ENCODE measurements at places on chromosomes 7 and 10.

DNA sequence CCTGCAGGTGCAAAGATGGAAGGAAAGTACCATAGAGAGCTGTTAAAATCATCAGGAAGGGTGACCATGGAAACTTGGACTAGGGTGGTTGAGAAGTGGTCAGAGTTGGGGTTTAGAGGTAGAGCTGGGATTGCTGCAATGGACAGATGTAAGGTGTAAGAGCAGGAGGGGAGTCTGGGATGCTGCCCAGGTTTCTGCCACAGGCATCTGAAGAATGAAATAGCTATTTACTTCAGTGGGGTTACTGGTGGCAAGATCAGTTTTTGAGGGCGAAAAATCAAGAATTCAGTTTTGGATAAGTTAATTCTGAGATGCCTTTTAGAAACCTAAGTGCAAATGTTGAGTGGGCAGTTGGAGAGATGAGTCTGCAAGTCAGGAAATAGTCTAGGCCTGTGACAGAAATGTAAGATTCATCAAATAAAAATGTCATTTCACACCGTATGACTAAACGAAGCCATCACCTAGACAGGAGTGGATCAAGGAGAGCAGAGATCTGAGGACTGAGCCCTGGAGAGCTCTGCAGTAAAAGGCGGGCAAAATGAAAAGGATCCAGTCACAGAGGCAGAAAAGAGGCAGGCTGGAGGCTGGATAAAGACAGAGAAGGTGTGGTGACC, 22.7 kb upstream of the TOMM7 start:
- no peak for DNase-seq

DNA sequence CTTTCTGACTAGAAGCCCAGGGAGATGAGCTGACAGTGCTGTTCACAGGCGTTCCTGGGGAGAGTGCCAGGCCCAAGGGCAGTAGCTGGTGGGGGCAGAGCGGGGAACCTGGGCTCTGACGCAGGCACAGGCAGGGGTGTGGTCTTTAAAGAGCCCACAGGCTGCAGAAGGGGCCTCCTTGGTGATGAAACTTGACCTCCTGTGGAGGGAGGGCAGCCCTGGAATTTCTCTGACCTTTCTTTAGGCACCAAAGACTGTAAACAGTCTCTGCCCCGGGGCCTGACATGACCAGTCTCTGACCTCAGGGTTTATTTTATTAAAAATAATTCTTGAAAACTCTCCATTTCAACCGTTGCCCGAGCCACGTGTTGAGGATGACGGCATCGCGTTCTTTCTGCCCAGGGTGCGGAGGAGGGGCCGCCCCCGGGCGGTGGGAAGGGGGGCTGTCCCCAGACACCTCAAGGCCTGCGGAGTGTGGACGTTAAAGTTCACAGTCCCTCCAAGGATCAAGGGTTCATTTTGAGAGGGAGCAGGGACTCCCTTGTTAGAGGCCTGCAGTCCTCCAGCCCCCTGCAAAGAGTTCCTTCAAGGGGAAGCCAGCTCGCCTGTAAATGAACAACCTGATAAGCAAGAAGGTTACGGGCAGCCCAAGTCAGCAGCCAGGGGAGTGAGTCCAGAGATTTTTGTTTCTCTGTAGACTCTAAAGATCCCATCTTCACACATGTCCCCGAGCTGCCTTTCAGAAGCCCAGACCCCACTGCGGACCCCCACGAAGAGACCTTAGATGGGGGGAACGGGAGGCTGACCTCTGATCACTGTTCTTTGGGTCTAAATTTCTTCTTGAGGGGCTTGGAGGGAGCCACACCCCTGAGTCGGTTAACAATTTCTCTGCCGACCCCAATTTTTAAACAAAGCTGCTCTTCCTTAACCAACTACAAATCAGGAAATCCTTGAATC, 128.9 kb downstream of the VIPR2 start:
- DNase-seq: peak; percentile 80

GRCh38 chr7:109806548-109806947, 1236.9 kb downstream of the DNAJB9 start:
- DNase-seq: no peak

DNA sequence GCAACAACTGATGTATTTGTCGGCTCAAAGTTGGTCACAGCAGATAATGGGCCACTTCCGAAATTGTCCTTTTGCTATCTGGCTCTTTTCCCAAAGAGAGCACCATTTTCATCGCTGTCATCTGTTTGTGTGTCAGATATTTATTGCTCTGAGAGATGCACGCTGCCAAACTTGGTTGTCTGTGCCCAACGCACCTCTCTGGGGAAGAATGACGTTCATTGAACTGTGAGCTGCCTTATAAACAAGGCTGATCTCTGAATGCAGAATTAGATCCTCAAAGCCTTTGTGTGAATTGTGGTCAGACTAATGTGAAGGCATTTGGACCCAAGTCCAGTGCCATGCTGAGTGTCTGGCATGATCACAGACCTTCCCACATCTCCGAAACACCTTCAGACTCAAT, 174.7 kb upstream of the LYZL1 start:
- no peak for DNase-seq

DNA sequence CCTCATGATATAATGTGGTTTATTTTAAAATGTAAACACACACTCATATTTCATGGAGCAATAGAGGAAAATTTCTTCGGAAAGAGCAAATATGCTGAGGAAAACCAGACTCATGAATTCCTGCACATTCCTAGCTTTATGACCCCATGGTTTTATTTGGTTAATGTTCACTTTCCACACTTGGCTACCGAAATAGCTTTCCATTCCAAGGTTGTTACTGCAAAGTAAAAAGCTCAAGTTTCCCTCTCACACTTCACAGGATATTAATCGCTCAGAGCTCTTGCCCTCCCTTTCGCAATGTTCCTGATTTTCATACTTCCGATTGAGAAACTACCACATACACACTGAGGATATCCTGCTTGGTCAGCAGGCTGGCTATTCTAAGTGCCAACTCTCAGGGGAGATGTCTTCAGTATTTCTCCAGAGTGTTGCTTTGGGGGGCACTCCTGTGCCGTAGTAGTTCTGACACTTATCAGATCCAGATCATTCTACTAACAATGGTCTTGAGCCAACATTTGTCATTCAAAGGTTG, 77.5 kb upstream of the STEAP1B start:
- peak; percentile 56 for DNase-seq

GRCh38 chr7:153640586-153640985, 411.6 kb upstream of the DPP6 start:
- no peak for DNase-seq

GRCh38 chr7:151768805-151769187, 108.1 kb downstream of the PRKAG2 start:
- no peak for DNase-seq

DNA sequence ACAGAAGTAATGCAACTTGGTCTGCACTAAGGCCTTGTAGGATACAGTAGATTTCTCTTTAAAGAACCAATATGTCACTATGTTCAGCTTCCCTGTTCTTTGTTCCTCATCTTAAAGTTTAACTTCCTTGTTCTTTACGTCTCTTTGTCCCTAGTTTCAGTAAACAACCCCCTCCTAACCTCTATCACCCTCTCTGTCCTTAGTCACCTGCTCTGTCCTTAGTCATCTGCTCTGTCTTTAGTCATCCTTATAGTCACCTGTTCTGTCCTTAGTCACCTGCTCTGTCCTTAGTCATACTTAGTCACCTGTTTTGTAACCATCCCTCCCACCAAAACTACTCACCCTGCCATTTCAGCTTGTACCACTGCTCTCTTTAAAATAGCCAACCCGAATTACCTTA, 144.6 kb upstream of the TMEM106B start:
- DNase-seq: no peak

GRCh38 chr10:97974526-97975525, 55.6 kb downstream of the CRTAC1 start:
- no peak for DNase-seq

DNA sequence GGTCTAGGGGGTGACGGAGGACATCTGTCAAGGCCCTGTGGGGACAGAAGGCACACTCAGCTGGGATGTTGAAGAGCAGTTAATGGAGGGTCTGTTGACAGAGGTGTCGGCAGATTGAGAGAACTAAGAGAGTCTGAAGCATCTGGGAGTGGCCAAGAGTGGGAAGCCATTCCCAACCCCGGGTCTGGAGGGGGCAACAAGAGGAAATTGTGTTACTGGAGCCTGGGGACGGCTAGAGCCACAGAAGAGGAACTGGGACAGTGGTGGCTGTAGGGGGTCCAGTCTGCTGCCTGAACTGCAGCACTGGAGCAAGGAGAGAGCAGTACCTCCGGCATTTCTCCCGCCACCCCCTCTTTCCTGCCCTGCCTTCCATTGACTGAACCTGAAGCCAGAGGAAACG, 136.6 kb downstream of the CHN2 start:
- DNase-seq: no peak

DNA sequence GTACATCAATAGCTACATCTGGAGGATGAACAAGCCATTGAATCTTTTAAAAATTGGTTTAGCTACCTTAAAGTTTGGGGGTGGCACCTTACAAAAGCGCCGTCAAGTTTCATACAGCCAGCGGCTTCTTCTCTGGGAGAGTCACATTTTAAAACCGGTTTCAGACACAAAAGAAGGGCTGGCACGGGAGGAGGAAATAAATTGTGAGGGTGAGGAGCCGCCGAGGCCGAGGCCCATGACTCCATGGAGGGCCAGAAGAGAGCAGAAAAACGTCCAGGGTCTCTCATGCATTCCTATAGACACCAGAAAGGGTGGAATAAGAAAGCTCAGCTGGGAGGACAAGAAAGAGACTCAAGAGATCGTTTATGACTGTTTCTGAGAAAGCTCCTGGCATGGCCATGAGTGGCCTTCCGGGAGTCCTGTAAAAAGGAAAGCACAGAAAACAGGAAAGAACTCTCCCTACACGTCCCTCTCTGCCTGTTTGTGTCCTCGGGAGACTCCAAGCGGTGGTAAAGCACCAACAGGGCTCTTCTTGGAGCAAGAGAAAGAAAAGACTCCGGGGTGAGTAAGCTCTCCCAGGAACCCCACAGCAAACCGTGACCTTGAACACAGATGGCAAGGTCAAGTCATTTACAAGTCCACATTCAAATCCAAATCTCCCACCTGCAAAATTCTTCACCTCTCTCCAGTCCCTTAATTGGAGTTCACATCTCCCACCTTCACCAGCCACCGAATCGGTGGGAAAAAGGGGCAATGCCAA, 1.8 kb downstream of the FRAT2 start:
- DNase-seq: peak; percentile 65

DNA sequence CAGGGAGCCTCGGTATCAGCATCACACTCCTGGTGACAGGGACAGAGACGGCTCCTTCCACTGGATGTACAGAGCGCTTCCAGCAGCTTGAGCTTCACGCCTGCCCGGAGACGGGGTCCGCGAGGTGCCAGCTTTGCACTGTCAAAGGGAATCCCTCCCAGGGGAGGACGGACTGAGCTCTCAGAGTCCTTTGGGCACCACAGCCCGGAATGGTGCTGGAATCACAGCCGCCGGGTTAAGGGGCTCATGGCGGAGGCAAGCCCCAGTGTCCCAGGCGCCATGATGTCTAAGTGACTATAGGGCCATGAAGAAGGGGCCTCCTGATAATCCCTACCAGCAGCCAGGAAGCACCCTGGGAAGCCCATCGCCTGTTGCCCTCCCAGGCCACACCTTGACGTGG, 41.4 kb downstream of the PTPRN2 start:
- no peak for DNase-seq

DNA sequence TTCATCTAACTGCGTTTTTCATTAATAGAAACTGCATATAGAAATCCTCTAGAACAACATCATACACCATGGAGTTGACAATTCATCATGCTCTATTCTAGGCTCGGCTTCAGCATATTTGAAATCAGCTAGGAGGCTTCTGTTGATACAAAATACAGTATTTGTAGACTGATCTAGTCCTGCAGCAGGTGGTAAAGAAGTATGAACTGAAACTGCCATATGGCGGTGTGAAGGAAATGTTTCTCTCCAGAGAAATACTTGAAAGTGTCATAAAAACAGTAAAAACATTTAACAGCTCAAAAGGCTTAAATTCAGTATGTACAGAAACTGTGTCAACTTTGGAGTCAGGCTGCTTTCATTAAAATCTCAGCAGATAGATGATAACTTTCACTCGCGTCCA, 32.0 kb upstream of the MYO3A start:
- DNase-seq: no peak

DNA sequence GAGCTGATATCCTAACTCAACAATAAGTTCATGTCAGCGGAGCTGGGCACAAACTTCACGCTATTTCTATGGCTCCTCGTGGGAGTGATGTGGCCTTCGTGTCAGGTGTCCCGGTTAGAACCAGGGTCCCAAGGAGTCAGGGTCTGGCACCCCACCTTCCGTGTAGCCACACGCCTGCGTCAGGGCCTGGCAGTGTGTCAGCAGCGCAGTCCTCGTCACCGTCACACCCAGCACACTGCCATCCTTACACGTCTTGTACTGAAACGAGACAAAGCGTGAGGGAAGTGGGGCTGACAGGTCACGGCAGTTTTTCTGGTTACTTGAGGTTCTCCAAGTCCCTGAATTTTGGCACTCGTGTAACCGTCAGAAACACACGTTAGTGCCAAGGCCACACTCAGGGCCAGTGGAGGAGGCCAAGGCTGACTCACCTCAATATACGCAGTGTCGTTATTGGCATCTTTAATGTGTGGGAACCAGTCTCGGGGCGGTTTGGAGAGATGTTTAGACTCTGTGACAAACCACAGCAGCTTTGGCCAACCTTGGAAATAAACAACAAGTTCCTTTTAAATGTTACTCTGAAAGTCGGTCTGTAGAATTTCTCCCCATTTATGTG, 254.7 kb downstream of the ZMYND11 start:
- no peak for DNase-seq

- no peak for DNase-seq
These were observed at the start of gene PON1 for GRCh38 chr7:95324431-95324830. PON1 (minus strand) TSS chr7:95324532; CDS start chr7:95324475, 57 bp downstream.

GRCh38 chr7:155594163-155594732, 47.9 kb upstream of the CNPY1 start:
- no peak for DNase-seq

- no peak for DNase-seq
These were observed 142.0 kb downstream of the LCOR start for GRCh38 chr10:96973809-96974747.

GRCh38 chr10:12723220-12723619, 278.3 kb downstream of the CCDC3 start:
- DNase-seq: no peak

DNA sequence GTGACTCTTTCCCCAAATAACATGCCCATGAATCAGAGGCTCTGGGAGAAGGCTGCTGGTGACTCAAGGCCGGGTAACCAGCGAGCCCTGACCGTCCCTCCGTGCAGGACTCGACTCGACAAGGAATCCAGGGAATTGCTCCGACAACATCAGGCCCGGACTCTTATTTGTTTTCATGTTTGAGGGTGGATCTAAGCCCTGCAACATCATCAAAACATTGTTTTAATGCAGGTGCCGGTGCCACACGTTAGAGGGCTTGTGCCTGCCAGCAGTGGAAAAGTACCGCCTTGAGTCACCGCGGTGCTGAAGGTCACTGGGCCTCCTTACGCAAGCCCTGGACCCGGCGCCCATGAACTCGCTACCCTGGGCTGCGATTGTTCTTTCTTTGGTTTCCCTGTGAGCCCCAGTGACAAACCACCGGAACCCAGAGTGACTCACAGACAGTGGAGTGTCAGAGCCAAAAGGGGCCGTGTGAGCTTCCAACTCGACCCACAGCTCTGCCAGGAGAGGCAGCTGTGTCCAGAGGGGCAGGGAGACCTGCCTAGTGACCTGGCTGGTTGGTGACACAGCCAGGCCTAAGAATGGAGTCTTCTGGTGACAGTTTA, 139.4 kb upstream of the SHH start:
- peak; percentile 95 for DNase-seq

- no peak for DNase-seq
These were observed 14.4 kb downstream of the MPLKIP start for GRCh38 chr7:40120020-40120419.

- DNase-seq: no peak
These were observed 24.4 kb upstream of the CDC14C start for GRCh38 chr7:48899932-48900331.

GRCh38 chr10:70809011-70809611, 6.6 kb upstream of the SGPL1 start:
- DNase-seq: no peak

GRCh38 chr10:17248964-17249363, 20.9 kb downstream of the VIM start:
- DNase-seq: no peak

All from adrenal gland (tissue), 19 donors.